Liver (tissue), 10 donors: ENCODE measurements at places on chromosomes 13 and 19.

DNA sequence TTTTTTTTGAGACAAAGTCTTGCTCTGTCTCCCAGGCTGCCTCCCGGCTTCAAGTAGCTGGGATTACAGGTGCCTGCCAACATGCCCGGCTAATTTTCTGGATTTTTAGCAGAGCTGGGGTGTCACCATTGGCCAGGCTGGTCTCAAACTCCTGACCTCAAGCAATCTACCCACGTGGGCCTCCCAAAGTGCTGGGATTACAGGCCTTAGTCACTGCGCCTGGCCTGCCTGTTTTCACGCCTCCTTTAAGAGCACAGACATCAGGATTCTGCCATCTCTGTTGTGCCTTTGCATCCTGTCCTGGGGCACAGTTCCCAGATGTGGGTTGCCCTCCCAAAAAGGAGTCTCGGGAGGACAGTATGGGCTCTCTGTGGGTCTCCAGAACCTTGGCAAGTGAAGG lies 2.5 kb upstream of the PRAM1 start:
- no peak for DNase-seq

- no peak for DNase-seq
These were observed 256.6 kb upstream of the IPO5 start for GRCh38 chr13:97696921-97697320.

- DNase-seq: no peak
These were observed 301.9 kb downstream of the ATP8A2 start for GRCh38 chr13:25673711-25674110.

- DNase-seq: no peak
These were observed 294.0 kb upstream of the MIR17HG start for GRCh38 chr13:91053318-91054065.

- no peak for DNase-seq
These were observed 130.9 kb downstream of the ZDHHC20 start for GRCh38 chr13:21328201-21328600.
